ENCODE measurements at places on chromosomes 7 and 10.

GRCh38 chr10:29317027-29317420 is 28.2 kb downstream of the LYZL1 start:
- no peak for DNase-seq

GRCh38 chr7:22867003-22867402 is 44.4 kb upstream of the TOMM7 start:
- no peak for DNase-seq

DNA sequence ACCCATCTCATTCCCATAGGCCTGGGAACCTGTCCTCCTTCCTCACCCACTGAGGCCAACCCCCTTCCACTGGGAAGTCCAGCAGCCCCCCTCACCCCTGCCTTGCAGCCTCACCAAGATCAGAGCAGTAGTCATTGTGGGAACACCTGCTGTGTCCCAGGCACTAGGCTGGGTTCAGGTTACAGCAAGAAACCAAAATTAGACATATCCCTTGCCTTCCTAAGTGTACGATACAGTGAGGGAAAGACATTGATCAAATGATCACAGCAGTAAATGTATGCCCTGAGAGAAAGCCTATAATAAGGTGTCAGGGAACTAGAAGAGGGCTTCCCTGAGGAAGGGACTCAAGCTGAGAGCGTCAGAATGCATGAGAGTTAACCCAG is 17.0 kb upstream of the C10orf105 start:
- DNase-seq, result no peak

GRCh38 chr7:129089521-129090212 is 34.8 kb upstream of the TNPO3 start:
- no peak for DNase-seq

DNA sequence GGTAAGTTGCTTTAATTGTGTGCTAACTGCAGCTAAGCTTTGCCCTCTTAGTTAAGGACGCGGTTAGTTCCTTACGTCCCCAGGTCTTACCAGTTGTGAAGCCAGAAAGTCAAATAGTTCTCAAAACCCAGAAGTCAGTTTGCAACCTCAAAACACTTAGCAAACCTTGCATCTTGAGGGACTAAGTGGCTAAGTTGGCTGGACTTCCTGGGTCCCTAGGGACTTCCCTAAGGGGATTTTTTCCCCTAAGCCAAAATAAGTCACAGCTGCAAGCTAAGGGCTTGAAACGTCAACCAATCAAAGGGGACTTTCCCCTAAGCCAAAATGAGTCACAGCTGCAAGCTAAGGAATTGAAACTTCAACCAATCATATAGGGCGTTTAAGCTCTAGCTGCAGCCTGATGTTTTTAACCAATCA is 36.2 kb upstream of the HECW1 start:
- DNase-seq, result peak; percentile 58

DNA sequence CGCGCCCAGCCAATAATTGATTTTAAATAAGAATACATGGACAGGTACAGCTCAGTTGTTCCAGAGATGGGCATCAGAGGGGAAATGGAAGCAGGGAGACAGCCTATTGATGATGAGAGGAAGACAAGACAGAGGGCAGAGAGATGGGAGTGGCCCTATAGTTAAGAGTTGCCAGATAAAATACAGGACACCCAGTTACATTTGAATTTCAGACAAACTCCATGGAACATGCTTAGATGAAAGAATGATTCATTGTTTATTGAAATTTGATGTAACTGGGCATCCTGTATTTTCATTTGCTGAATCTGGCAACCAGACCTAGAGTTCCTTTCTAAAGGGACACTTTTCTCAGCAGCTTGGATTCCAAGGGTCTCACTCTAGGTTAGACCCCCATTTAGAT is 341.1 kb downstream of the FRMD4A start:
- DNase-seq, result no peak

- no peak for DNase-seq
Observed at GRCh38 chr10:117450940-117451339, 75.7 kb upstream of the PDZD8 start.

DNA sequence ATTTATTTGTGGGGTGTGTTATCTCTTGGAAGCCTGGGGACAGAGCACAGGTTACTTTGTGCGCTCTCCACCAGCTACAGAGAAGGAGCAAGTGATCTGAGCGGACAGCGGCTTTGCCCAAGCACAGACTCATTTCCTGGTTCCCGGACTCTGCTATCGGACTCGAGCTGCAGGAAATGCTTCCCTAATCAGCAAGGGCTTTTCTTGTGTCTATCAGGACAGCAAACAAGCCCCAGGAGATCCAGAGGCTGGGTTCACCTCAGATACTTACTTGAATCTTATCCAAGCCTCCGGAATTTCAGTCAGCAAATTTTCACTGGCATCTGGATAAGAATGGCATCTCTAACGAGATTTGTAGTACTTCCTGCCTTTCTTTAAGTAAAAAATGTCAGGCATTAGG is 27.8 kb downstream of the MRC1 start:
- DNase-seq, result no peak

GRCh38 chr10:14423111-14423744 is 92.5 kb upstream of the FRMD4A start:
- no peak for DNase-seq

GRCh38 chr7:123372368-123372767 is 162.0 kb downstream of the IQUB start:
- no peak for DNase-seq

GRCh38 chr7:77258014-77258413 is 58.4 kb upstream of the FGL2 start:
- DNase-seq, result peak; percentile 91

DNA sequence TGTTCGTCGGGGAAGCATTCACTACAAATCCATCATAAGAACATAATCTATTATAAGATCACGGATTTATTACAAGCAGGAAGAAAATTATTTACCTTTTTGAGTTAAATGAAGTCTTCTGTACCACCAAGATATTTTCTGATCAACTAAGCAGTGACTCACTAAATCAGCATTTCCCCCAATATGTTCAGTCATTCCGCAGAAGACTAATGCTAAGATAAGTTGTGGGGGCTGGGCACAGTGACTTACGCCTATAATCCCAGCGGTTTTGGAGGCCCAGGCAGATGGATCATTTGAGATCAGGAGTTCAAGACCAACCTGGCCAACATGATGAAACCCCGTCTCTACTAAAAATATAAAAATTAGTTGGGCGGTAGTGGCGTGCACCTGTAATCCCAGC is 144.2 kb upstream of the EGR2 start:
- no peak for DNase-seq

DNA sequence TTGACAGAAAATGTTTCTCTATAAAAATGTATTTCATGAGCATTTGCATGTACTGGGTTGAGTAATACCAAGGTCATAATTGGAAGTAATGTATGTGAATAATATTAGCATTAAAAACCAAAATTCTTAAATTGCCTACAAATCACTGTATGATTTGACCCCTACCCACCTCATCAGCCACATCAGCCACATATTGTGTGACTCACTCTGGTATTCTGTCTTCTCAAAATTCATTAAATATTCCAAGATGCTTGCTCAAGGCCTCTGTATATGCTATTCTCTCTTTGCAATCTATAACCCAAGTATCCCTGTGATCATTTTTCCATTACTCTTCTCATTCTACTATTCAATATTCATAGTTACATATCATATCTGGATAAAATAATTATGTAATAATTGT is 21.4 kb downstream of the POT1 start:
- no peak for DNase-seq

DNA sequence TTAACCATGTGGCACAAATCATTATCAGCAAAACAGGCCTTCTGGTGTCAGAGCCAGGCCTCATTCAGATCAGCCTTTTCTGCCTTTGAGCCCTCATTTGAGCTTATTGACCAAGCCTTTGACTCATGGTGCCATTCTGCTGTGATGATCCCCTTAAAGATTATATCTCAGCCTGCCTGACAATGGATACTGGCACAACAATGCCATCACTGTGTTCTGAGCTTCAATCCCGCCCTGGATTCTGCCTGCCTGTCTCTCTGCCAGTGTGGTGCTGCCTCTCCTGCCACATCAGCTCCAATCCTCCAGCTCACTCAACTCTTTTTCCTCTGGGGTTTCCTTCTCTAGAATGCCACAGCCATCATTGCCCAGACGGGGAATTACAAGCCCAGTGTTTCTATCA is 52.6 kb downstream of the SRI start:
- DNase-seq, result no peak

GRCh38 chr7:121544726-121545125 is 148.6 kb upstream of the FAM3C start:
- no peak for DNase-seq

- no peak for DNase-seq
Observed at GRCh38 chr7:131425992-131426391, 98.3 kb downstream of the MKLN1 start.

DNA sequence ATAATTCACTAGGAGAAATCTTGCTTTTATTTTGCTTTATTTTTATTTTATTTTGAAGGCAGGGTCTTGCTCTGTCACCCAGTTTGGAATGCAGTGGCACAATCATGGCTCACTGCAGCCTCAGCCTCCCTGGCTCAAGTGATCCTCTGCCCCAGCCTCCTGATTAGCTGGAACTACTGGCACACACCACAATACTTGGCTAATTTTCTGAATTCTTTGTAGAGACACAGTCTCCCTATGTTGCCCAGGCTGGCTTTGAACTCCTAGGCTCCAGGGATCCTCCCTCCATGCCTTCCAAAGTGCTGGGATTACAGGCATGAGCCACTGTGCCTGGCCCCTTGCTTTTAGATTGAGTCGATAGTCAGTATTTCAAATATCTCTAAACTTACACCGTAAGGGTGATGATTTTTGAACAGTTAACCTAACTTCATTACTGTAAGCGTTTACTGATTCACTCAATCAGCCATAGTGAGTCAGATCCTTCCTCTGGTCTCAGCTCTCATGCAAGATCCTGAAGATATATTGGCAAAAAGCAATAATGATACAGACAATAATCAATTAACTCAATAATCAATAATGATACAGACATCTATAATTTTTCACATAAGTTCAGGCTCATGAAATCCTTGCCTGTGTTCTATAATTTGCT is 239.5 kb downstream of the KIAA1217 start:
- no peak for DNase-seq

DNA sequence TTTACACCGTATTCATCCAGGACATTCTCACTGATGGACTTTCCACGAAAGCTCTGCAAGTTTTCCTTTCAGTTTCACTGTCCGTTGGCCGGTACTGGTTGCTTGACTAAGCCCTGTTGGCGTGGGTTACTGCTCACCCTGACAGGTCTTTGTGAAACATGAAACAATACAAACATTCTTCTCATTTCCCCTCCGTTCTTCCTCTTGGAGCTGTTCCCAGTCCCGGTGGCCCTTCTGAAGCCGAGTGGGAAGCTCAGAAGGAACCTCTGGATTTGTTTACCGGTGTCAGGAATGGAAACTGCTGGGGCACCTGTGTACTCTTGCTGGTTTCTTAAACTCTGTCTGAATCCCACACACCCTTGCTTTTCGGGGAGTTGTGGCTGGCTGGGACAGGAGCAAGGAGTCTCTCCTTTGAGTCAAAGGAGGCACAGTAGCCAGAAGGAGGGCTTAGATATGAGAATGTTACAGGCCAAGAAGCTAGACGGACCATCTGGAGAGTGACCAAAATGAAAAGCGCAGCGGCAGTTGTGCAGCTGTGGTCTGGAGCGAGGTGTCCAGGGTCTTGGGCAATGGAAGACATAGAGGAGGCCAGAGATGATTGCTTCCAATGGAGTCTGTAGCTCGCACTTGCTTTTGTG is 45.7 kb downstream of the LYZL2 start:
- DNase-seq, result no peak

All from NCI-H82 (cell line).